ENCODE measurements at places on chromosomes 2 and 18.

GRCh38 chr18:35458271-35458670, 39.5 kb downstream of the INO80C start:
- no peak overlapping the region for H3K4me3 ChIP-seq
- no peaks in the 10 kb centered on the region for H3K36me3 ChIP-seq
- H3K27ac ChIP-seq: no peak overlapping the region
- H3K4me1 ChIP-seq: no peaks in the 10 kb centered on the region

DNA sequence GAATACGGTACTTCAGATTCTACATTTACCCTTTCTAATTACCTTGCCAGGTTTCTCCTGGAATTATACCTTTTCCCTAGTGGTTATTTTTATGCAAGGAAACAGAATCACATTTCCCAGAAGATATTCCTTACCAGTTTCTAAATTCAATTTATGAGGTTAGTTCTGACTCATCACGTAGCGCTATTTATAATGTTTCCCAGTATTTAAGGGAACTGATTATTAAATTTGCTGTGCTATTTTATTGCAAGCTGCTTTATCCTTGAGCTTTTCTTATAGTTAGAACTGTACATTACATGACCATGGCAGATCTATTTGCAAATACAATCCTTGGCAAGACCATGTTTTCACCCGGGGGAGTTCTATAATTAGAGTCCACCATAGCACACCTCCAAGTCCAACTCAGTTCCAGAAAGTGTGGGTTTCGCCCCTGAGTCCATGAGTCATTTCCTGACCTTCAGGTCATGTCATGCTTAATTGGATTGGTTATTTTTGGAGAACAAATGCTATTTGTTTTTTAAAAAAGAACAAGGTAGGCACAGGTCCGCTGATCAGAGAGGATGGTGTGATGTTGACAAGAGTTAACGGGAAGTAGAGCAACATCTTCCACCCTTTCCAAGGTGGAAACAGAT, 126.6 kb downstream of the ZNF532 start:
- no peak overlapping the region for H3K4me3 ChIP-seq
- H3K27ac ChIP-seq: no peak overlapping the region
- H3K36me3 ChIP-seq: peaks cover 3% of the 10 kb centered on the region
- no peak for DNase-seq
- H3K27me3 ChIP-seq: no peaks in the 10 kb centered on the region
- peaks cover 33% of the 10 kb centered on the region for H3K4me1 ChIP-seq

- no peaks in the 10 kb centered on the region for H3K27me3 ChIP-seq
- peak overlapping the region; percentile 23 for H3K27ac ChIP-seq
- peak; percentile 39 for DNase-seq
- no peaks in the 10 kb centered on the region for H3K36me3 ChIP-seq
Observed at GRCh38 chr2:63000801-63001200, 49.8 kb upstream of the OTX1 start.

GRCh38 chr2:200483729-200484198, 26.1 kb downstream of the KCTD18 start:
- H3K36me3 ChIP-seq: peaks cover 12% of the 10 kb centered on the region
- no peak overlapping the region for H3K4me3 ChIP-seq
- H3K27ac ChIP-seq: no peak overlapping the region
- H3K4me1 ChIP-seq: peaks cover 23% of the 10 kb centered on the region
- no peaks in the 10 kb centered on the region for H3K27me3 ChIP-seq
- DNase-seq: no peak

- H3K27ac ChIP-seq: no peak overlapping the region
- no peaks in the 10 kb centered on the region for H3K4me1 ChIP-seq
- H3K4me3 ChIP-seq: no peak overlapping the region
- H3K36me3 ChIP-seq: no peaks in the 10 kb centered on the region
Observed at GRCh38 chr2:26913606-26913998, 56.8 kb upstream of the MAPRE3 start.

GRCh38 chr2:79960035-79960434, 344.5 kb downstream of the LRRTM1 start:
- H3K27me3 ChIP-seq: no peaks in the 10 kb centered on the region
- H3K36me3 ChIP-seq: no peaks in the 10 kb centered on the region
- H3K4me3 ChIP-seq: no peak overlapping the region

- no peak overlapping the region for H3K4me3 ChIP-seq
Observed at GRCh38 chr2:185998562-185999070, 260.0 kb downstream of the FSIP2 start.

- DNase-seq: no peak
- H3K27ac ChIP-seq: no peak overlapping the region
- no peaks in the 10 kb centered on the region for H3K27me3 ChIP-seq
- H3K36me3 ChIP-seq: no peaks in the 10 kb centered on the region
Observed at GRCh38 chr2:182824767-182825158, 41.7 kb downstream of the FRZB start.

- no peaks in the 10 kb centered on the region for H3K36me3 ChIP-seq
- DNase-seq: no peak
- no peak overlapping the region for H3K4me3 ChIP-seq
- no peak overlapping the region for H3K27ac ChIP-seq
- H3K27me3 ChIP-seq: no peaks in the 10 kb centered on the region
Observed at GRCh38 chr2:192070099-192070498, 124.6 kb downstream of the TMEFF2 start.

DNA sequence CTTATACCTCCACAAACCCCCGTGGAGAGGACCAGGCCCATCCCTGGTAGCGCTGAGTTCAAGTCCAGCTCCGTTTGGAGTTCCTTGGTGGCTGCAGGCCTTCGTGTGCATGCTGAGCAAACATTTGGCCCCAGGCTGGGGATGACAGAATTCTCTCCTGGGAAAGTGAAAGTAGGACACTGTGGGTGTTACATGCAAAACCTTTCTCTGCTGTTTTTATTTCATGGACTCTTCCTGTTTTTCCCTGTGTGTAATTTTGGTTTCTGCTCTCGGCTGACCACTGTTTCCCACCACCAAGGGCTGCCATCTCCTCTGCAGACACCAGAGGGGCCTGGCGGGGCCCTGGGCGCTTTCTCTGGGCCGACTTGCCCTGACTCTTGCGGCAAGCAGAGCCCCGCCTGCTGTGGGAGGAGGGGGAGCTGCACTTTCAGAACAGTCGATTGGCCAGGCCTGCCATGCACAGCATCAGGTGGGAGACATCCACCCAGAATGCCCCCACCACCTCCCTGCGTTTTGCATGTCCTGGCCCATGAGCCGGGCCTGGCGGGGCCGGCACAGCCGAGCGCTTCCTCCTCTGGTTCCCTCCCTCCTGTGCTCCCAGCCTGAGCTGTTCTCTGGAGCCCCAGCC, 102.4 kb downstream of the CABLES1 start:
- H3K4me3 ChIP-seq: peak overlapping the region; percentile 30
- H3K27ac ChIP-seq: no peak overlapping the region
- no peak for DNase-seq
- no peaks in the 10 kb centered on the region for H3K36me3 ChIP-seq

GRCh38 chr18:56559044-56559443, 79.3 kb downstream of the TXNL1 start:
- H3K27me3 ChIP-seq: no peaks in the 10 kb centered on the region
- H3K36me3 ChIP-seq: no peaks in the 10 kb centered on the region
- H3K27ac ChIP-seq: no peak overlapping the region
- no peaks in the 10 kb centered on the region for H3K4me1 ChIP-seq

DNA sequence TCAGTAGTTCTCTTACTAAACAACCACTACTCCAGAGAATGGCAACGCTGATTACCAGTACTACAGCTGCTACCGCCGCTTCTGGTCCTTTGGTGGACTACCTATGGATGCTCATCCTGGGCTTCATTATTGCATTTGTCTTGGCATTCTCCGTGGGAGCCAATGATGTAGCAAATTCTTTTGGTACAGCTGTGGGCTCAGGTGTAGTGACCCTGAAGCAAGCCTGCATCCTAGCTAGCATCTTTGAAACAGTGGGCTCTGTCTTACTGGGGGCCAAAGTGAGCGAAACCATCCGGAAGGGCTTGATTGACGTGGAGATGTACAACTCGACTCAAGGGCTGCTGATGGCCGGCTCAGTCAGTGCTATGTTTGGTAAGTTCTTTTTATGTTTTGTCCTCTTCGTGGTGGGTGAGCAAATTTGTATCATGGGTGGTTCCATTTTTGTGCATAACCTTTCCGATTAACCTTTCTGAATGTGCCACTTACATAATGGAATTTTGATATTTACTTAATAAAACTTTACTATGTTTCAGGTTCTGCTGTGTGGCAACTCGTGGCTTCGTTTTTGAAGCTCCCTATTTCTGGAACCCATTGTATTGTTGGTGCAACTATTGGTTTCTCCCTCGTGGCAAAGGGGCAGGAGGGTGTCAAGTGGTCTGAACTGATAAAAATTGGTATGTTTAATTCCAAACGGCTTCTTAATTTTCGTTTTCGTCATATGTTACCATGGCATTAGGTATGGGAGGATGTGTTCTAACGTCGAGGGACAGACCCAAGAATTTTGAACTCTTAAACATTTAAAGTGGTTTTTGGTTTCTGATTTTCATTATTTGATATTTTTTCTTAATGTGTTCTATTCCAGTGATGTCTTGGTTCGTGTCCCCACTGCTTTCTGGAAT, 1.3 kb downstream of the SLC20A1 start:
- H3K4me3 ChIP-seq: peak overlapping the region; percentile 90
- H3K36me3 ChIP-seq: no peaks in the 10 kb centered on the region
- no peak for DNase-seq
- no peaks in the 10 kb centered on the region for H3K27me3 ChIP-seq

- H3K4me3 ChIP-seq: no peak overlapping the region
- peak overlapping the region; percentile 80 for H3K27ac ChIP-seq
- H3K36me3 ChIP-seq: no peaks in the 10 kb centered on the region
- no peaks in the 10 kb centered on the region for H3K4me1 ChIP-seq
- no peaks in the 10 kb centered on the region for H3K27me3 ChIP-seq
- peak; percentile 58 for DNase-seq
Observed at GRCh38 chr18:55510809-55511208, 77.2 kb downstream of the TCF4 start.

GRCh38 chr2:54666131-54666633, 57.3 kb upstream of the EML6 start:
- H3K4me3 ChIP-seq: no peak overlapping the region
- H3K36me3 ChIP-seq: peaks cover 62% of the 10 kb centered on the region
- no peak for DNase-seq
- H3K27ac ChIP-seq: peak overlapping the region; percentile 84
- H3K27me3 ChIP-seq: no peaks in the 10 kb centered on the region

DNA sequence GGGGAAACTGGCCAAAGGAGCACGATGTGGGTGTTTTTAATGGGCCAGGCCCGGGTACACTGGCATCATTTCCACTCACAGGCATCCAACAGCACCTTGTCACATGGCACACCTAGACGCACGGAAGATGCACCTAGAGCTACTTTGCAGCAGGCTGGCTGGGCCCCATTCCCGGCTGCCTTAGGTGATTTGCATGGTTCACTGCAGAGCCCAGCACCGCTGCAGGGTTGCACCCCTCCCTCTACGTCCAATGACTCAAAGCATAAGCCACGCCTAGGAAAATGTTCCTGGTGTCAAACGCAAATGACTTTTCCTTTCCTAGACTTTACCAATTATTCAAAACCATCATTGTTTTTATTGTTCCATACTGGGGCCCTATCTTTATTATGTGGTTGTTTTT, 222.9 kb downstream of the EIPR1 start:
- DNase-seq: no peak
- H3K27me3 ChIP-seq: no peaks in the 10 kb centered on the region
- H3K27ac ChIP-seq: no peak overlapping the region
- no peaks in the 10 kb centered on the region for H3K4me1 ChIP-seq
- no peaks in the 10 kb centered on the region for H3K36me3 ChIP-seq
- H3K4me3 ChIP-seq: no peak overlapping the region

- DNase-seq: no peak
- H3K27ac ChIP-seq: no peak overlapping the region
- H3K4me1 ChIP-seq: no peaks in the 10 kb centered on the region
- H3K4me3 ChIP-seq: no peak overlapping the region
- H3K27me3 ChIP-seq: no peaks in the 10 kb centered on the region
- H3K36me3 ChIP-seq: no peaks in the 10 kb centered on the region
Observed at GRCh38 chr2:75224636-75225094, 25.3 kb upstream of the TACR1 start.

GRCh38 chr2:225457482-225457881, 58.0 kb downstream of the NYAP2 start:
- H3K27ac ChIP-seq: no peak overlapping the region
- H3K27me3 ChIP-seq: no peaks in the 10 kb centered on the region
- DNase-seq: no peak
- H3K36me3 ChIP-seq: no peaks in the 10 kb centered on the region
- no peaks in the 10 kb centered on the region for H3K4me1 ChIP-seq
- H3K4me3 ChIP-seq: no peak overlapping the region

- no peaks in the 10 kb centered on the region for H3K4me1 ChIP-seq
- no peaks in the 10 kb centered on the region for H3K27me3 ChIP-seq
- no peak overlapping the region for H3K27ac ChIP-seq
Observed at GRCh38 chr18:12056034-12056883, 37.4 kb upstream of the ANKRD62 start.

DNA sequence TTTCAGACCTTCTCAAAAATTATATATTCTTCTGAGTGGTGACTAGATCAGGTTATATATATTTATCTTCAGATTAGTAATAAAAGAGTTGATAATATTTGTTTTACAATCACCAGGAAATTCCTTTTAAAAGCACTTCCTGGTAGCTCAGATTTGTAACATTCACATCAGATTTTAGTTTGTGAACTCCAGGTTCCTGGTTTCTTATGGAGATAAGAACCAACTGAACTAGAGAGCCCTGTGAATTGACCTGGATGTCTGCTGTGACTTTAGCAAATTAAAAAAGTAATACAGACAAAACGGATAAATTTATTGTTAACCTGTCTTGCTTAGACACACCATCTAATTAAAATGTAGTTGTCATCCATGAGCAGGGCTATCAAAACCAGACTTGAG, 868.7 kb downstream of the BCL11A start:
- no peak for DNase-seq
- no peak overlapping the region for H3K4me3 ChIP-seq
- H3K4me1 ChIP-seq: no peaks in the 10 kb centered on the region
- no peaks in the 10 kb centered on the region for H3K27me3 ChIP-seq

DNA sequence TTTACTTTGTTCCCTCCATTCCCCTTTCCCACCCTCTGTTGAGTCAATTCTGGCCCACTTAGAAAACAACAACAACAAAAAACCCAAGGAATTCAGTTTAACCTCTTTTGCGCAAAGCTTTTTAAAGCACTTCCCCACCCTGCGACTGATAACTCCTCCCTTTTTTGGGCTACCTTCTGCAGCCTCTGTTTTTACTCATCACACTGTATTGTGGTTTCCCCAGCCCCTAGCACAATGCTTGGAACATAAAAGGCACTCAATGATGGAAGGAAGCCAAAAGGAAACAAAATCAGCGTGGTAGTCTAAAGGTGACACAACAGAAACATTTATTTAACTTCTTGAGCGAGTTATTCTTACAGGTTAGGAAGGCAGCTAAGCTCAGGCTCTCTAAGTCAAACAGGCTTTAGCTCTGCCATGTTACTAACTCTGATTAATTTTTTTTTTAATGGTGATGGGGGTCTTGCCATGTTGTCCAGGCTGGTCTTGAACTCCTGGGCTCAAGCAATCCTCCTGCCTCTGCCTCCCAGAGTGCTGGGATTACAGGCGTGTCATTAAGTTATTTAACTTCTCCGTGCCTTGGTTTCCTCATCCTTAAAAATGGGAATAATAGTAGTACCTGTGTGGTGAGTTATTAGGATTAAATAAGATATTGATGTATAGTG, 1.3 kb downstream of the CEP68 start:
- H3K27ac ChIP-seq: peak overlapping the region; percentile 79
- no peaks in the 10 kb centered on the region for H3K27me3 ChIP-seq
- no peak for DNase-seq

All from tibial nerve (tissue), 4 donors.